ENCODE measurements at places on chromosomes 7 and 10.

DNA sequence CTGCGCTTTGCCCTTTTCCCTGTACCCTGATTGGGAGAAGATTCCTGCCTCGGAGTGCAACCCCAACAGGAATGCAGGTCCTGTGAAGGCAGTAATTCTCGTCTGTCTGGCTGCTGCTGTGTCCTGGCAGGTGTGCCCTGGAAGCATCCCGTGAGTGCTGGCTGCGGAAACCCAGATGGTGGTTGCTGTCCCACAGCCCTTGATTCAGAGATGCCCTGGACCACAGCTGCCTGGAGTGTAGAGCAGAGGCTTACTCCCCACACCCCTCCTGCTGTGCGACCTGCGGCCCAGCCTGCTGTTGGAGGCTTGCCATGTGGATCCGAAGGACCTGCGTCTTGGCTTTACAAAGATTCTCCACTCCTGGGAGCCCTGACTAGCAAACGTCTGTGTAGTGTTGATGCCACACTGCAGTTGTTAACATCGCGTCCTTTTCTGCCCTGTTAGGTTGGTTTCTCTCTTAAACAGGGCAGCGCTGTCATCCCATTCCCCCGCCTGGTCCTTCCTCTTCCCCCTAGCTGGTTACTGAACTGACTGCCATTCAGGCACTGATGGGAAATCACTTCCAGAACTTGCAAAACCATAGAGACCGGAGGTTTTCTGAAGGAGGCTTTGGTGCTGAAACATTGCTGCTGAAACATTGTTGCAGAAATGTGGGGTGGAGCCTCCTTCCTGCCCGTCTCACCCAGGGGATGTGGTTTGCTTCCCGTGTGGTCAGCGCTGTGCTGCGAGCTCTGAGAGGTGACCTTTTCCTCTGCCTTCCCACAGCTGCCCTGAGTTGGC is 53.3 kb downstream of the DNAJB6 start:
- DNase-seq, result peak; percentile 71

DNA sequence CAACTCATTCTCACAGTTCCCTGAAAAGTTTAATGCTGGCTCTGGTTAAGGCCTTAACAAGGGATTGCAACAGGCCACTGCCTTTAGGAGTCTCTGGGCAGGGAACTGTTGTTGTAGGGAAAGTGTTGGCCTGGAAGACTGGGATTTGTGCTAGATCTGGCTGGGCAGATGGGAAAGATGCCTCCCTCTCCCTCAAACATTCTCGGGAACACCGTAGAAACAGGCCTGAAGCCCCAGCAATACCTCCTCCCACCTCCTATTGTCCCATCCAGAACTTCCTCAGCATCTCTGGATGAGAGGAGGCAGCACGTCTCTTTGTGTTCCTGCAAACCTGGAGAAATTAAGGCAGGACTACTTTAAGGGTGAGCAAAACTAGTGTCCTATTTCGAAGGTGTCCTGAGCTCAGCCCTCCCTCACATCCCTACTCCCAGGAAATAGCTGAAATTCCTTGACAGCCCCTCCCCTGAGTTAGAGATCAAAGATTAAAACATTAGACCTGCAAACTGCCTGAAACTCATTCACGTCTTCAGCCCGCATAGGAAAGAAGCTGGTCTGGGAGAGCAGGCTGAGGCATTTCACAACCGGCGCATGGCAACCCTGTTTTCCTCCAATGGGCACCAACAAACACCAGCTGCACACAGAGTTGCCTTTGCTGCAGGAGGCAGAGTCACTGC is 10.9 kb upstream of the MAP3K8 start:
- peak; percentile 31 for DNase-seq

DNA sequence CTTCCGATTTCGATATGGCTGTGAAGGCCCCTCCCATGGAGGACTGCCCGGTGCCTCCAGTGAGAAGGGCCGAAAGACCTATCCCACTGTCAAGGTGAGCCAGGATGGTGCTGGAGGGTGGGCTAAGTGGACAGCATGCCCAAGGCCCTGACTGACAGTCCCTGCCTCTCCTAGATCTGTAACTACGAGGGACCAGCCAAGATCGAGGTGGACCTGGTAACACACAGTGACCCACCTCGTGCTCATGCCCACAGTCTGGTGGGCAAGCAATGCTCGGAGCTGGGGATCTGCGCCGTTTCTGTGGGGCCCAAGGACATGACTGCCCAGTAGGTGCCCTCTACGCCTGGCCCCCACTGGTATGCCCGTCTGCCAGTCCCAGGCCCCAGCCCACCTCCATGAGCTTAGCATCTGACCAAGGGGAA is 1.2 kb downstream of the NFKB2 start:
- DNase-seq, result no peak

GRCh38 chr7:156618078-156618779 is 22.3 kb upstream of the RNF32 start:
- no peak for DNase-seq

DNA sequence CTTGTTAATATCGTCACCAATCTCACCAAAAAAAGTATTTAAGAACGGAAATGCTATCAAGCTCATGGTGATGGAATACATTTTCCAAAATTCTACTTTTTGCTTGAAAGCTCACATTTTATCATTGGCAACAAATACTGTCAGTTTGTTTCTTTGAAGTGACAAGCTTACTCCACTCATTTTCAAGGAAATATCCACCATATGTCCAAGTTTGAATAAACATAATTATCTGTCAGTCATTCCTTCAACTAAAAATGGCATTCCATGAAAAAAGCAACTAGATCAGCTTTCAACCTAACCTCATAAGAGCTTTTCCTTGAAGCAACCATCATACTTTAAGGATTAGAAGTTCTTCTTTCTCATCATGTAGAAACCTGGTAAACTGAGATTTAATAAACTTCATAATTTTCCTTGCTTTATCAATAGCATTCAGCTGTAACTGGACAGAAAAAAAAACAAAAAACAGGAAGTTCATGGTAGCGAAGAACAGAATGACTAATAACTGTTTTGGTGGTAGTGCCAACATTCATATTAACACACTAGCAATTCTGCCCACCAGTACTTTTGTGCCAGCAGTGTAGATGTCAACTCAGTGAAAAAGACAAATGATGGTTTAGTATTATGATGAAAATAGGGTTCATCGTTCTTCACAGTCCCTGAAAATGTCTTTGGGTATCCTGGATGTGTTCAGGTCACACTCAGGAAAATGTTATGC is 764.9 kb downstream of the GRM8 start:
- DNase-seq, result no peak

DNA sequence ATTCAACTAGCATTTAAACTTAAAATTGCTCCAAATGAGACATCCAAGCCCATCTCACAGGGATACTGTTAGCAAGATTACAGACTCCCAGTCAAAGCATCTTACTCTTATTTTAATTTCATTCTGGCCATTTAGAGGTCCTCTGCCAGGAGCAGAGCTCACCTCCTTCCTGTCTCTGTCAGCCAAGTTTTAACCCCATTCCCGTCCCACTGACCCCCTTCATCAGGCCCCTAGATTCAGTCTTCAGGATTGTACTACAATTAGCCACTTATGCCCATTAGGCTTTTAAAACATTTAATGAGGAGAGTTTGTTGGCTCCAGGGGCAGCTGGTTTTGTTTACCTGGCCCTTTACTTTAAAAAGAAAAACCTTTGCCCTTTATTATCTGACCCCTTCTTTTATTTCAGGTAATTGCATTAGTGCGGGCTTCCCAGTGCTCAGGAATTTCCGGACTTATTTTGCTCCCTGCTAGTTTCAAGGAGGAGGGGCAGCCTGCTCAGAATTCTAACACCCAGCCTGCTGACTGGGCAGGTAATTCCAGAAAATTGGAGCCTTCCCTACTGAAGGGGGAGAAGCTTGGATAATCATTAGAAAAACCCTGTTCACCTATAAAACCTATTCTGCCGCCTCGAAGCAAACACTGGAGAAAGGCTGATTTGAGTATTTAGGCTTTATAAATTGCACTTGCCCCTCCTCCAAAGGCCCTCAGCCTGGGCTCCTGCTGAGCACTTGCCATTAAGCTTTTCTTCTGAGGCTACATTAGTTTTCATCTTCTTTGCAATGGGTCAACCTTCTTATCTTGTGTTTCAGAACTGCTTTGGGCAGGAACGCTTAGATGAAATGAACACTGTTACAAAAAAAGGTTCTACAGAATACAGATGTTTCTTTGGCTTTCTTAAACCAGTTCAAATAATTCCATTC is 200.5 kb upstream of the HPS1 start:
- no peak for DNase-seq

- DNase-seq, result peak; percentile 0
These were observed 331.3 kb upstream of the COBL start for GRCh38 chr7:51647931-51648351.

DNA sequence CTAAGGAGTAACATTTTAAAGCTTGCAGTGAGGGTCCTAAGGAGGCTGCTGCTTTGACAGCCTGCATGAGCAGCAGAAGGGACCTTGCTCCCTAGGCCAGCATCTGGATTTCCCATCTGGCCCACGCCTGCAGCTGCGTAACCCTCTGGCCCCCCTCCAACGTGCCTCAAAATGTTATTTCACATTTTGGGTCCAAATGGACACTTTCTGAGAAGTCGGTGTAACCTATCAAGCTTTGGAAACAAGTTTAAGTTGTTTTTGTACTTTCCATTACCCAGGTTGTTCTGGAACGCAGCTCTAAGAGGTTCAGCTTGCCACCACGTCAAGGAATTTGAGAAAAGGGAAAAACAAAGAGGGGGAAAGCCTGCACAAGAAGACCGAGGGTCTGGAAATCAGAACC is 338.3 kb downstream of the KCNMA1 start:
- no peak for DNase-seq

GRCh38 chr10:4066581-4067390 is 281.8 kb upstream of the KLF6 start:
- no peak for DNase-seq

- DNase-seq, result no peak
These were observed 50.4 kb upstream of the AGMO start for GRCh38 chr7:15612205-15612604.

- DNase-seq, result no peak
These were observed 21.4 kb upstream of the CRYGN start for GRCh38 chr7:151461096-151461941.
